ENCODE measurements at places on chromosomes 5 and 9.

- DNase-seq: no peak
Measured at GRCh38 chr9:121449786-121450185, 49.9 kb downstream of the GGTA1 start.

DNA sequence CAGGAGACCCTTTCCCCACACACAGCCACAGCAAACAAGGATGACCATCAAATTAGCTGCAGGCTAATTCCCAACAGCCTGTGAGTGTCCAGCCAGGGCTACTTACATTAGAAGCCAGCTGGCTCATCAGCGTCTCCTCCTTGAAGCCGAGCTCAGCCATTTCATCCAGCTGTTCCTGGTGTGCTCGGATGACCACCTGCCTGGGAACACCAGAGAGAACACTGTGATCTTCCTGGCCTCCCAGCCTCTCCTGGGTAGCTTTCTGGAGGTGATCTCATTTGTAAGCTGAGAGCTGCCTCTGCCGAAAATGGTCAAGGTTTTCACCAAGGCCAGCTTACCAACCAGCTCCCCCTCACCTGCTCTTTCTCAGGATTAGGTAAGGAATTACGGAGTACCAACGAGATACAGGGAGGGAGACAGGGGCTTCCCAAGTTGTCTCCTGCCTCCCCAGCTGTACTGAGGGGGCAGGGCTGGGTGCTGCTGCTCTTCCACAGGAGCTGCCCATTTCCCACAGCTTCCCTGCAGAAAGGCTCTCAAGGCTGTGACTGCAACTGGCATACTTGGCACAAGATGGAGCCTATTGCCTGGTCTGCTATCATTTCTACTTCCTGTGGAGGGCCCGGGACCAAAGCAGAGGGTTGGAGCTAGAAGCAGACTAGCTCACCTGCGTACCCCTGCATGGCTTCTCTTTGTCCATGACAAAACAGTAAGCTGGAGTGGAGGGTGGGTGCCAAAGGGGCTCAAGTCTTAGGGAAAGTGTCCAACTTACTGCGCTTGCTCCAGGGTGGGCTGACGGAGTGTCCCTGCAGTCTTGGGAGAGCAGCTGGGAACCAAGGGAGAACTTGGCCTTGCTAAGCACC is 73.9 kb downstream of the KIF24 start:
- DNase-seq: no peak

GRCh38 chr5:110917161-110917875 is 154.2 kb upstream of the TSLP start:
- no peak for DNase-seq

DNA sequence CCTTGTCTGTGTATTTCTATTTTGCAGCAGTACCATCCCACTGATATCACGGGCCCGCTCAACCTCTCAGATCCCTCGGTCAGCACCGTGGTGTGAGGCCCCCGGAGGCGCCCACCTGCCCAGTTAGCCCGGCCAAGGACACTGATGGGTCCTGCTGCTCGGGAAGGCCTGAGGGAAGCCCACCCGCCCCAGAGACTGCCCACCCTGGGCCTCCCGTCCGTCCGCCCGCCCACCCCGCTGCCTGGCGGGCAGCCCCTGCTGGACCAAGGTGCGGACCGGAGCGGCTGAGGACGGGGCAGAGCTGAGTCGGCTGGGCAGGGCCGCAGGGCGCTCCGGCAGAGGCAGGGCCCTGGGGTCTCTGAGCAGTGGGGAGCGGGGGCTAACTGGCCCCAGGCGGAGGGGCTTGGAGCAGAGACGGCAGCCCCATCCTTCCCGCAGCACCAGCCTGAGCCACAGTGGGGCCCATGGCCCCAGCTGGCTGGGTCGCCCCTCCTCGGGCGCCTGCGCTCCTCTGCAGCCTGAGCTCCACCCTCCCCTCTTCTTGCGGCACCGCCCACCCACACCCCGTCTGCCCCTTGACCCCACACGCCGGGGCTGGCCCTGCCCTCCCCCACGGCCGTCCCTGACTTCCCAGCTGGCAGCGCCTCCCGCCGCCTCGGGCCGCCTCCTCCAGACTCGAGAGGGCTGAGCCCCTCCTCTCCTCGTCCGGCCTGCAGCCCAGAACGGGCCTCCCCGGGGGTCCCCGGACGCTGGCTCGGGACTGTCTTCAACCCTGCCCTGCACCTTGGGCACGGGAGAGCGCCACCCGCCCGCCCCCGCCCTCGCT is 1.9 kb downstream of the LRRC26 start:
- peak; percentile 5 for DNase-seq

- DNase-seq: no peak
Measured at GRCh38 chr5:80936881-80937280, 23.3 kb upstream of the RASGRF2 start.

DNA sequence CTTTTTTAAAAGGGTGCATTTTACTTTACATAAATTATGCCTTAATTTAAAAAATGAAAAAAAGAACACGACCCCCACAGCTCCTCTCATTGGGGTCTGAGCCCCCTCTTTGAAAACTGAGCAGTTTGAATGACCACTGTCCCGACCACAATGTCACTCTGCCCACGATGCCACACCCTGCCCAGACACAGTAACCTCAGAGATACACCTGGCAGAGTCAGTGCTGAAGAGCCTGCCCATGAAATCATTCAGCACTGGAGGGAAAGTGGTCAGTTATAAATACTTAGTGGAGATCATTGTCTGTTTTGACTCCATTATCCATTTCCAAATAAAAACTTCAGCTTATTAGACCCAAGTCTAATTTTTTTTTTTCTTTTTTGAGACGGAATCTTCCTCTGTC is 49.3 kb downstream of the DNAJC21 start:
- no peak for DNase-seq
